ENCODE measurements at places on chromosomes 5 and 9. TPM values are rescaled to one million over a fixed set of nuclear protein-coding genes. Genes with fewer than 3 reads are reported as not detected.

Gene AIF1L
- total RNA-seq = 5.0 TPM

Gene PCDHGC4
- total RNA-seq = 1.1 TPM

Gene OTP
- not detected for total RNA-seq

DNA sequence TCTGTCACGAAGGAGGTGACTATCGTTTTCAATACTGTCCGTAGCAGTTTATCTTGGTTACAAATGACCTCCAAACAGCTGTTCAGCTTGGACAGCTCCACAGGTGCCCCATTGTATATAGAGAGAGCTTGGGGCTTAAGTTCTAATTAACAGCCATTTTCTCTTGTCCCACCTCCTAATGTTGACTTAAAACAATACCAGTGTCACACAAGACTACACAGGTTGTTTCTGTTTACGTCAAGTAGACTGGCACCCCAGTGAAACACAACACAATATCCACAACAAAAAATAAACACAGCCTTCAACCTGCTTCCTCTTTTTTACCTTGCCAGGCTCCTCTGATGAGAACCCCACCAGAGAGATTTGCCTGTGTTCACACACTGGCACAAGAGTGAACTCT is 39.8 kb upstream of the TLE1 start:
- DNase-seq = no peak

DNA sequence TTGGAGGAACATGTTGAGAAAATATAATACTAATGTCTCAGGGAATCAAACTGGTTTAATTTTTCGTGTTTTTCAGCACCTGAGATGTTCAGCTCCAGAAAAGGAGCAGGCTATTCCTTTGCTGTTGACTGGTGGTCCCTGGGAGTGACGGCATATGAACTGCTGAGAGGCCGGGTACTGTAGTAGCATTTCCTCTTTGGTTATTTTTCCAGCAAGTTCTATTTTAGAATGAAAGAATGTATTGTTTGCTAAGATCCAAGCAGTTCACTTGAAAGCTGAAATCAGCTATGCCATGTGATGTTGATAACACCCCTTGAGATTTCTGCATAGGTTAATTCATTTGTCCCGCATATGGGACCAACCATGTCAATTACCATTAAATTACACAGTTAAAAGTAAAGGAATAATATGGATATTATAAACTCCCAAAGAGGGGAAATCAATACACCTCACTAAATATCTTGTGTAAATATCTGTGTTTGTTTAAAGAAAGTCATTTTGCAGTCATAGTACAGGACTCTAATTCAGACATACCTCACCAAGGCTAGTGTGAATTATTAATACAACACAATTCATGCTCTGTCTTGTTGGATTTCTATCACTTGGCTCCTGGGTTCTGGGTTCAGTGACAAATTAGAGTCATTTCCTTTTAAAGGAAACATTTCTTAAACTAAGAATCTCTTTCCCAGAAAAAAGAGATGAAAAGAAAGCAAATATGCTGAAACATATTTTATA is 126.8 kb downstream of the STK32A start:
- DNase-seq = no peak

DNA sequence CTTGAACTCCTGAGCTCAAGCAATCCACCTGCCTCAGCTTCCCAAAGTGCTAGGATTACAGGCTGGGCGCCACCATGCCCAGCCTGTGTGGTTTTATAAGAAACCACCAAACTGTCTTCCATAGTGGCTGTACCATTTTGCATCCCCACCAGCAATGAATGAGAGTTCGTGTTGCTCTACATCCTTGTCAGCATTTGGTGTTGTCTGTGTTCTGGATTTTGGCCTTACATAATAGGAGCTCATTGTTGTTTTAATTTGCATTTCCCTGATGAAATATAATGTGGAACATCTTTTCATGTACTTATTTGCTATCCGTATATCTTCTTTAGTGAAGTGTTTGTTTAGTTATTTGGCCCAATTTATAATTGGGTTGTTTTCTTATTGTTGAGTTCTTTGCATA is 29.8 kb downstream of the PHF2 start:
- no peak for DNase-seq

- DNase-seq = no peak
These were observed 137.6 kb downstream of the NPR3 start for GRCh38 chr5:32848681-32849080.

GRCh38 chr9:116954731-116955130 is 267.6 kb downstream of the TRIM32 start:
- DNase-seq = no peak
